ENCODE measurements at places on chromosomes 5 and 9.
A peak's percentile ranks its signal among the peaks of the same experiment; 100 is the strongest.

GRCh38 chr9:127710204-127710783 lies 3.5 kb downstream of the CFAP157 start:
- no peak for DNase-seq

- DNase-seq = no peak
Observed at GRCh38 chr9:69762527-69762926, 2.7 kb upstream of the PTAR1 start.

GRCh38 chr5:5289537-5289936 lies 132.9 kb upstream of the ICE1 start:
- DNase-seq = no peak

GRCh38 chr5:61626639-61627282 lies 294.7 kb downstream of the ZSWIM6 start:
- no peak for DNase-seq

DNA sequence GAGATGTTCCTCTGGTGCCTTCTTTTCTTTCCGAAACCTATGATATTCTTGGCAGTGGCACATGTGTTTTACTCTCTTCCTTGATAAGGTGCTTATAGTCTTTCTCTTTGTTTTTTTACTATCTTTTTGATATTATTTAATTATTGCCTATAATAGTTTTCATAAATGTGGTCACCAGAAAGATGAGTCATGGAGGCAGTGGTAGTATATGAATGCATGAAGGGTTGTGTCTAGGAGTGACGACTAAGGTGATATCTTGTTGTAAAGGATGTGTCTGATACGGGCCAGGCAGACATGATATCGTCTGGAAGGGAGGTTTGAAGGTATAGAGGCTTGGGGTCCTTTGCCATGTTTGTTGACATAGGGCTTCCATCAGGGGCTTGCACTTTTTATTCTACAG lies 36.8 kb downstream of the SLC44A1 start:
- DNase-seq = no peak

GRCh38 chr5:99441235-99441634 lies 512.4 kb upstream of the CHD1 start:
- no peak for DNase-seq

DNA sequence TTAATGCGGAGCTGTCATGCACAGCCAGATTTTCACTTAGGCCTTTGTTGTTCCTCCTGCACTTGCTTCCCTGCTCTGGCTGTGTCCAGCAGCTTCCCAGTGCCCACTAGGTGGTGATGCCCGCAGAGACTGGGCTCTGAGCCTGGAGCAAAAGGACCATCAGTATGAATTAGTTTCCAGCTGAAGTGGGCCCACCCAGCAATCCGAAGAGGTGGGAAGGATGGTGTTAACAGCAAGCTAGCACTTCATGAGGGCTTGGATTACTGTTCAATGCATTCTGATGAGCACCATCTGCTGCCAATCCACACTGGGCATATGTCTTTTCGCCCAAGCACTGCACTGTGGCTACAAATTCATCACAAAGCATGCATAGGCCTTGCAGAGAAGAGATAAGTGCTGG lies 459.1 kb downstream of the SPOCK1 start:
- DNase-seq = no peak

DNA sequence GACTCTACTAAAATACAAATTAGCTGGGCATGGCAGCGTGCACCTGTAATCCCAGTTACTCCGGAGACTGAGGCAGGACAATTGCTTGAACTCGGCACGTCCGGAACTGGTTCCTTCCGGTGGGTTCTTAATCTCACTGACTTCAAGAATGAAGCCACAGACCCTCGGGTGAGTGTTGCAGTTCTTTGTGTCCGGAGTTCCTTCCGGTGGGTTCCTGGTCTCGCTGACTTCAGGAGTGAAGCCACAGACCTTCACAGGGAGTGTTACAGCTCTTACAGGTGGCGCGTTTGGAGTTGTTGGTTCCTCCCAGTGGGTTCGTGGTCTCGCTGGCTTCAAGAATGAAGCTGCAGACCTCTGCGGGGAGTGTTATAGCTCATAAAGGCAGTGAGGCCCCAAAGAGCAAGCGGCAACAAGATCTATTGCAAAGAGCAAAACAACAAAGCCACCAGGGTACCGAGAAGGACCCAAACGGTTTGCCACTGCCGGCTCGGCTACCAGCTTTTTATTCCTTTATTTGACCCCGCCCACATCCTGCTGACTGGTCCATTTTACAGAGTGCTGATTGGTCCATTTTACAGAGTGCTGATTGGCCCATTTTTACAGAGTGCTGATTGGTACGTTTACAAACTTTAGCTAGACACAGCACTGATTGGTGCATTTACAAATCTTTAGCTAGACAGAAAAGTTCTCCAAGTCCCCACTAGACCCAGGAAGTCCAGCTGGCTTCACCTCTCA lies 28.6 kb upstream of the SLC6A19 start:
- DNase-seq = no peak

DNA sequence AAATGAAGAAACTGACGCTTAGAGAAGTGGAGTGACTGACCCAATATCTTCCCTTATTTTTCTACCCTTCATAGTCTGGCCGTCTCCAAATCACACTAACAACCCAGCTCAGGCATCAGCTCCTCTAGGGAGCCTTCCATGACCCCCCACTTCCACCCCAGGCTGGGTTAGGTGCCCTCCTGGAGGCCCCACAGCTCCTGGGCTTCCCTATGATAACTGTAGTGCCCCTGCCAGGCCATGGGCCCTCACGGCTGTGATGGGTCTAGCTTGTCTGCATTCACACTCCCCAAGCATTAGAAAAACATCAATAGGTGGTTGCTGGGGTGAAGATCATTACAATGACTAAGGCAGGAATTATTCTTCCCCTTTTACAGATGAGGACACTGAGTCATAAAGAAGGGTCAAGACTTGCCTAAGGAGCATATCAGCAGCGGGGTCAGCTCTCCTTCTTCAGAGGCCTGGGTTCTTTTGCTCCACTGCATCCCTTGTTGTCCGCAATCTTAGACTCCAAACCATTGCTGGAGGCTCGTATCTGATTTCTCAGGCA lies 7.3 kb downstream of the CORO2A start:
- no peak for DNase-seq

DNA sequence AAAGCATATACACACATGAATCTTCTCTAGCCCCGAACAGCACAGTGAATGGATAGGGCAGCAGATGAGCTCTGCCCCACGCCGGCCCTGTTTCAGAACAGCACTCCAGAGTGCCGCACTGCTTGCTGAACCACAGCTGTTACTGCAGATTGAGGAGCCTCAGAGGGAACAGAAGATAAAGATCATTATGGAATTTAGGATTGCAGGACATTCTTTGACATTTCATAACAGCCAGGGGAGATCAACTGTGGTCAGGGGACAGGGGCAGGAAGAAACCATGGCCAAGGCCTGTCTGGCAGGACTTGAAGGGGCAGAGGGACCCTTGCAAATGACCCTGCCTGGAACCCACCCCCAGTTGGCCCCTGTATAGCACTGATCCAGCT lies 20.6 kb downstream of the IRF1 start:
- DNase-seq = peak; percentile 3

GRCh38 chr9:131008909-131009618 lies at the start of gene LAMC3:
Gene LAMC3 (plus strand): TSS chr9:131009174. CDS start chr9:131009215, 41 bp downstream.
- DNase-seq = no peak

- DNase-seq = no peak
Observed at GRCh38 chr5:13910637-13911288, 33.7 kb downstream of the DNAH5 start.

- peak; percentile 69 for DNase-seq
Observed at GRCh38 chr9:114291064-114291474, 31.8 kb upstream of the ORM1 start.

DNA sequence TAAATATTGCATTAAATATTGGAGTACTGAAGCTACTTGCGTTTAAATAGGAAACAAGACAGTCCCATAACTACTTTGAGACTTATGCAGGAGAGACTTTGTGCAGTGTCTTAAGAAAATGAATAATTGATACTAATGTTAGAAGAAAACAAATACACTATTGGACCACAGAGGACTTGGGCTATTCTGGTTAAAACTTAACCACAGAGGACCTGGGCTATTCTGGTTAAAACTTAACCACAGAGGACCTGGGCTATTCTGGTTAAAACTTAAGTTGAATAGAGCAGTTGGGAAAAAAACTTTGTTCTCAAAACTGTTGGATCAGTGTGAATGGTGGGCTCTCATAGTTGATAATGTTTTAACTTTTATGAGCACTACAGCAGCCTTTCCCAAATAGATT lies 141.7 kb downstream of the WDR70 start:
- DNase-seq = no peak

GRCh38 chr5:139663207-139664085 lies 15.3 kb downstream of the CXXC5 start:
- DNase-seq = no peak

DNA sequence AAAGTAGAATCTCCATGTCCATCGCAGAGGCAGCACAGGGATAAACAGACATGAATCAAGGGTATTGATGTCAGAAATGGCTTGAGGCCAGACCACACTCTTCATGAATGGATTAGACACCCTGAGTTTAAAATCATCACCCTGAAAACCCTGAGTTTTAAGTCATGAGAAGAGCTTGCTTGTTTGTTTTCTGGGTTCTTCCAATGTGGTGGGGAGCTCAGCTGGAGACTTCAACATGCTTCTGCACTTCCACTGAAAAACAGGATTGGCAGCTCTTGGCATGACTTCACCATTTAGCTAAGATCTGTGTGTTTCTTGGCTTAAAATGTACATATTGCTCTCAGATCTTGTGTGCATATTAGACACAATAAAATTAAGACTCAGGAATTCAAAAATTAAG lies 9.8 kb downstream of the GCNT4 start:
- no peak for DNase-seq

- DNase-seq = no peak
Observed at GRCh38 chr5:65190328-65191053, 291.2 kb downstream of the ADAMTS6 start.

GRCh38 chr9:99303177-99303576 lies 81.1 kb downstream of the SEC61B start:
- no peak for DNase-seq

DNA sequence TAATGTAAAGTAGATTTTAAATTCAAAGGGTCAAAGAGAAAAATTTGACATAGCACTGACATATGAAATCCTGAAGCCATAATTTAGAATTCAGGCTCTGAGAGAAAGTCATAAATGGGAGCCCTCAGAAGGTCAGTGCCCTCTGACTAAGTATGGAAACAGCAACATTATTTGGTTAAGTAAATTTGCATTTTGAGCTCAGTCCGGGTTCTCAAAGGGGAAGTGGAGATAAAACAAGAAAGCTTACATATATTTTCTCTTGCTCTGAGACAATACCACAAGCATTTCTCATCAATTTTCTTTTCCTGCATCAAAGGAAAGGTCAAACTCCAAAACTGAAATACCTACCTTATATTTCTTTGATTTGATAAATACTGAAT lies 348.0 kb downstream of the SEMA5A start:
- no peak for DNase-seq

- DNase-seq = no peak
Observed at GRCh38 chr9:69571032-69571431, 101.1 kb downstream of the APBA1 start.

DNA sequence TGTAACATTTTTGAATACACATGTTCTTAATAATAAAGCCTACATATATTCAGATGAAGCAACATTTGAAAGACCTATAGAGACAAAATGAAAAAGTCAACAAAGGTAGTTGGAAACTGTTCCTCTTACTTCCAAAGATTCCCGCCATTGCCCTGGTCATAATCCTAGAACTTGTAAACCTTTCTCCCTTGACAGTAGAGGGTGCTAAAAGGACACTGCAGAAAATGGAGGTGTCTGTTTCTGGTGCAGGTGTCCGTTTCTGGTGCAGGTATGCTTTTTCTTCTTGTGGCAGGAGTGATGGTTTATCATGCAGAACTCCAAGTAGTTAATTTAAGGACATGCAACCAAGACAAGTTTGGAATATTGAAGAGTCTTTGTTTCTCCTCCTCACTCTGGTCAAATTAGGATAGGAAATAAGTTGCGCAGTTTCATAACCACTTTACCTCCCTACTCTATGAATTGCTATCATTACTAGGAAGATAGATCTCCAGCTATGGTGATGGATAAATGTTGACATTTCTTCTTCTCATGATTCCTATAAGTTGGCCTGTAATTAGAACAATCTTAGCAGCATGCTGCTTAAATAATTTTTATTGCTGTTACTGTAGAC lies 56.0 kb upstream of the FAM174A start:
- no peak for DNase-seq

All from activated gamma-delta T cell treated with Interleukin-2 at 50 U/mL for 16 hours (primary cell).